Activated naive CD4-positive, alpha-beta T cell treated with anti-CD3 and anti-CD28 coated beads, Interleukin-2, amount 10 ng/mL, durations not matched to agents 7 days and 5 days (primary cell): ENCODE measurements at places on chromosomes 5 and 9.

DNA sequence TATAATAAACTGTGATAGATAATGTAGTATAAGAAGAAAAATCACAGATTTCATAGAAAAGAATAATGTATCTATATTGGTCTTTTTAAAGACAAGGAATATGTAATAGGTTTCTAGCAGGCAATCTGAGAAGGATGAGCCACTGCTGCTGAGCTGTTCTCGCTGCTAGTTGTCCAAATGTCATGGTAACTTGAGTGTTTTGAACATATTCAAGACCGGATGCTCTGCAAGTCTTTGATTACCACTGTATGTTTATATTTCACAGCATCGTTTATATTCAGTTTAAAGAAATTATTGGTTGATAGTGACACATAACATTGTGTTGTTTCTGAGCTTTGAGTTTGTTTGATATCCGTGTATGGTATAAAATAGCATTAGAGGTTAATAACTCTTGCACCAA lies 9.6 kb downstream of the C5orf47 start:
- DNase-seq: no peak

- DNase-seq: no peak
Measured at GRCh38 chr9:95026148-95026524, 291.4 kb downstream of the FANCC start.

DNA sequence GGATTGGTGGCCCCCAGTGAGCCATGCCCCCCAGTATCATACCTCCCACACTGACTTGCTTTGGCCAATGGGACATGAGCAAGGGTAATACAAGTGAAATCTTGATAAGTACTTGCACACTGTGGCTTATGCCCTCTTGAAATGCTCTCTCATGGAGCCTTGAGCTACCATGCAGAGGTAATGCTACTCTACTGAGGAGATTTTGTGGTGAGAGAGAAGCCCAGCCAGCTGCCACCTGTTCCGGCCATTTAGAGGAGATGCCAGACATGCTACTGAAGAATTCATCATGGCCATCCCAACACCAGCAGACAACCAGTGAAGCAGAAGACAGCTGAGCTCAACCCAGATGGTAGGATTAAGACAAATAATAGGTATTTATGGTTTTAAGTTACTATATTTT lies 299.5 kb downstream of the MEF2C start:
- no peak for DNase-seq

GRCh38 chr9:101579711-101580545 lies 14.8 kb downstream of the PPP3R2 start:
- no peak for DNase-seq
